SK-MEL-5 (cell line): ENCODE measurements at places on chromosomes 11 and 22. TPM values are rescaled to one million over a fixed set of nuclear protein-coding genes. Genes with fewer than 3 reads are reported as not detected.

SLCO2B1 gene
- 0.13 TPM in 1 of 2 replicates, not detected in the other for total RNA-seq

OR2AG1 gene
- not detected in 2 replicates for total RNA-seq

IFITM1 gene
- 0.32 and 0.79 TPM in 2 replicates for total RNA-seq

OR51B2 gene
- 0.53 and 0.83 TPM in 2 replicates for total RNA-seq

DEUP1 gene
- total RNA-seq: not detected in 2 replicates

KDM4D gene
- total RNA-seq: 0.88 and 1.7 TPM in 2 replicates

MUC15 gene
- total RNA-seq: 0.32 and 0.45 TPM in 2 replicates

FAM180B gene
- 0.63 and 0.85 TPM in 2 replicates for total RNA-seq

- no peak for DNase-seq
Observed at GRCh38 chr11:295351-296170, 3.8 kb downstream of the IFITM5 start.

DNA sequence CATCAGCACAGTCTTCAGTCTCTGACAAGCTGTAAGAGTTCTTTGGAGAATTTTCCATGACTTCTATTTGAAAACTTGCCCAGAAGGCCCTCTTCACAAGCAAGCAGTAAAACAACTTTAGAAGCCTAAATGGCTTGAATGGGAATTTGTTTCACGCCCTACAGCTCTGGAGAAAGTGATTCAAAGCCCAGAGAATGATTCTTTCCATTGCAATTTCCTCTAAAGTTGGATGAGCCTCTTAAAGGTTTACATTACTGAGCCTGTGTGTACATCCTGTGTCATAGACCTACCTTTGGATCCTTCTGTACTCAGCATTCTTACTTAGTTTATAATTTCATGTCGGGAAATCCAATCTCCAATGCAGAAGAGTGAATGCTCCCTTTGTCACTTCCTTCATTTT, 6.8 kb upstream of the OR8B3 start:
- no peak for DNase-seq

DNA sequence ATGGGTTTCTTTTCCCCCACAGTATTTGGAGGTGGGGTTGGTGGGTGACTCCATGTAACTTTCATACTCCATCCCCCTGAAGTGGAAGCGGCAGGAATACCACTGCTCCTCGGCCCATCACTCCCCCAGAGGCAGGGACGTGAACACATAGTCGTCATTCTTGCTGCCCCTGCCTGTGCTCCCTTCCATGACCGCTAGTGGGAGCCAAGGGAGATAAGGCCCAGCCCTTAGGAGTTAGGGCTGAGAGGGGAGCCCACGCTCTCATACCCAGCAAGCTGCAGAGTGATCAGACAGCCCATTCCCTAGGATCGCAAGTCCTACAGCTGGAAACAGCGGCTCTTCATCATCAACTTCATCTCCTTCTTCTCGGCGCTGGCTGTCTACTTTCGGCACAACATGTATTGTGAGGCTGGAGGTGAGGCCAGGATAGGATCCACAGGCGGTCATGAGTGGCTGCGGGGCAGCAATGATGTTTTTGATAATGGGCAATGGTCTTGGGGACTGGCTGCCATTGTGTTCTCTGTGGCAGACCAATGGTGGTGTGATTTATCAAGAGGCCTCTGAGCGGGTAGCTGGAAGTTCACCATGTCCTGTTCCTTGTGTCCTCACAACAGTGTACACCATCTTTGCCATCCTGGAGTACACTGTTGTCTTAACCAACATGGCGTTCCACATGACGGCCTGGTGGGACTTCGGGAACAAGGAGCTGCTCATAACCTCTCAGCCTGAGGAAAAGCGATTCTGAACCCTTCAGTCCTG, 15.9 kb downstream of the RHOG start:
- DNase-seq: peak; percentile 88

GRCh38 chr11:1277936-1278512, 31.4 kb downstream of the TOLLIP start:
- DNase-seq: no peak

DNA sequence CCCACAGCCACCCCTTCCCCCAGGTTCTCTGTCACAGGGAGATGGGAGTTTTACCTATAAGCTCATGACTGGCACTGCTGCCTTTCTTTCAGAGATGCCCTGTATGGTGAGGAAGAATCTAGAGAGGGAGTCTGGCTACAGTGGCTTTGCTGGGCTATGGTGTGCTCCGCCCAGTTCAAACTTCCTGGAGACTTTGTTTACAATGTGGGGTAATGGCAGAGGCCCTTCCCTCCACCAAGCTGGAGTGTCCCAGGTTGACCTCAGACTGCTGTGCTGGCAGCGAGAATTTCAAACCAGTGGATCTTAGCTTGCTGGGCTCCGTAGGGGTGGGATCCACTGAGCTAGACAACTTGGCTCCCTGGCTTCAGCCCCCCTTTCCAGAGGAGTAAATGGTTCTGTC, 143.5 kb downstream of the MSANTD4 start:
- no peak for DNase-seq

DNA sequence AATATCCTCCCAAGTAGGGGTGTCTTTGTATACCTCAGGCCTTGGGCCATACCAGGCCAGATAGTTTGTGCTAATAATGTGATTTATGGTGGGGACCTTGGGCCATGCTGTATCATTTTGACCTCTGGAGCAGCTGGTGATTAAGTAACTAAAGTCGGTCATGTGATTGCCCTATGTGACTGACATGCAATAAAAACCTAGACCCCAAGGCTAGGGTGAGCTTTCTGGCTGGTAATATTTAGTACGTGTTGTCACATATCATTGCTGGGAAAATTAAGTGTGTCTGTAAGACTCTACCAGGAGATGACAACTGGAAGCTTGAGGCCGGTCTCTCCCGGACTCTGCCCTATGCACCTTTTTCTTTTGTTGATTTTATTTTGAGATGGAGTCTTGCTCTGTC, 12.6 kb upstream of the TFIP11 start:
- no peak for DNase-seq

DNA sequence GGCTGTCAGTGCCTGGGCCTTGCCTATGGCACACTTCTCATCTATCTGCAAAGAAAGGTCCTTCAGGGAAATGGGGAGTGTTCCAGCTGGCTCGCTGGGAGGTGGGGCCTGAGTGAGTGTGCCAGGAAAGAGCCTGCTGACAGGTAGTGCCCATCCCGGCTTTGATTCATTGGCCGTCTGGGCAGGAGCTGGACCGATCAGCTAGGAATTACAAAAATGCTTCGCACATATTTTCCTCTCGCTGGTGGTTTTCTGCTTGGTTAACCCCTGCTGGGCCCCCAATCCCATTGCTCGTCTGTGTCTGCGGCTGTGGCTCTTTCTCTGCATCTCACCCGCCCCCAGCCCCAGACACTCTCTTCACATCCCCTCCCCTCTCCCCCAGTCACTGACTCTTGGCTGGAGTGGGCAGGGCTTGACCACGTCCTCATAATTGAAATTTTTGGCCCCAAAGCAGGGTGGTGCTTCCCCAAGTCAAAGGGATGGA, 10.8 kb downstream of the LIF start:
- no peak for DNase-seq

- DNase-seq: no peak
Observed at GRCh38 chr22:32487461-32487860, 12.8 kb downstream of the FBXO7 start.

DNA sequence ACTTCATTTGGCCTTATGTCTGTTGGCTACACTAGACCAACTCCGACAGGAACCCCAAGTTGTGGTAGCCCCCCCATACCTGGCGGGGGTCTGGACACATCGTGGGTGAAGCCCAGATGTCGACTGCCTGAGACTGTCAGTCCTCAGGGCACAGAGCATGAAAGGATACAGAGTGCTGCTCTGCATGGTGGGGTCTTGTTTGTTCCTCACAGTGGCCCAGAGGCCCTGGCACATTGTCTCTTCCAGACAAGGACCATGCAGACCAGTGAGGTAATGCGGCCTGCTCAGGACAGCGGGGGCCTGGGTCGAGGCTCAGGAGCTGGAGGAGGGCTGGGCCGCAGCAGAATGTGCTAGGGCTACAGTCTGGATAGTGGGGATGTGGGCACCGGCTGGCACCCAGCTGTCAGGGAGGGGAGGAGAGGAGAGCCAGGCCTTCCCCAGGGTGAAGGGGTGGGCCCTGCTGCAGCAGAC, 14.6 kb downstream of the CAPN5 start:
- no peak for DNase-seq

- no peak for DNase-seq
Observed at GRCh38 chr11:117284053-117284452, 7.1 kb upstream of the BACE1-AS start.

DNA sequence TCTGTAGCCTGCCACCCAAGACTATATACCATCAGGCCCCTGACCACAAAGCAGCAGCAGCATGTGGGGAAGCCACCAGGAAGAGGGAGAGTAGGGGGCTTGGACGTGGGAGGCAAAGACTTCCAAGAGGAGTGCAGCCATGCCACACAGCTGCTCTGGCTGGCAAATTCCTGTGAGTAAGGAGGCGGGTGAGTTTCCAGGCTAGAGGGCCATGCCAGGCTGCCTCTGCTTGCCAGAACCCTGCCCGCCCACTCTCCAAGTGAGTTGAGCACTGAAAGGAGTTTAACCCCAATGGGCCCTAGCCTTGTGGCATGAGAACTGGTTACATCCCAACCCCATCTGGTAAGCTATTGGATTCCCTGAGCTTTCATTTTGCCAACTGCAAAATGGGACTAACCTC, 4.7 kb upstream of the DGAT2 start:
- DNase-seq: no peak

GRCh38 chr11:8090756-8091155, 9.7 kb downstream of the TUB start:
- peak; percentile 60 for DNase-seq

DNA sequence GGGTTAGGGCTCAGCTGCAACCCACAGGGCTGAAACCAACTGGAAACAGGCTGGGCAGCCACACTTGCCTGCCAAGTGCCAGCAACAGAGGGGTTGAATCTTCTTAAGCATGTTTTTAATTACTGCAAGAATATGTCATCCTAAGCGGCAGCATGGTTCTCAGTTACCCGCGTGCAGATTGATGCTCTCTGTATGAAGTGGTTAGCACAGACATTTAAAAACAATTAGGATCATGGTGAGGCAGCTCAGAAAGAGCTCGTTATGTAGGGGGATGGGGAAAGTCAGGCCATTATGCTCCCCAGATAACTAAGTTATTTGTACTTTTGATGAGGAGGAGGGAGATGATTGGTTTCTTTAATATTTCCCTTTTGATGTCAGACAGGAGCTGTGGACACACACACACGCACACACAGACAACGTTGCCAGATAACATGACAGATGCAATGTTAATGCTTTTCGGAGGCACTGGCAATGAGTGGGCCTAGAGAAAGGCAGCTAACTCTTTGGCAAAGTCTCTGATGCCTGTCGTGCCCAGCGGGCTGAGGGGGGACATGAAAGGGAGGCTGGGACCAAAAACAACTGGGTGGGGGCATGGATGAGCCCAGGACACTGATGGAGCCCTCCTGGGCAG, 389.7 kb downstream of the NXPE2 start:
- no peak for DNase-seq

DNA sequence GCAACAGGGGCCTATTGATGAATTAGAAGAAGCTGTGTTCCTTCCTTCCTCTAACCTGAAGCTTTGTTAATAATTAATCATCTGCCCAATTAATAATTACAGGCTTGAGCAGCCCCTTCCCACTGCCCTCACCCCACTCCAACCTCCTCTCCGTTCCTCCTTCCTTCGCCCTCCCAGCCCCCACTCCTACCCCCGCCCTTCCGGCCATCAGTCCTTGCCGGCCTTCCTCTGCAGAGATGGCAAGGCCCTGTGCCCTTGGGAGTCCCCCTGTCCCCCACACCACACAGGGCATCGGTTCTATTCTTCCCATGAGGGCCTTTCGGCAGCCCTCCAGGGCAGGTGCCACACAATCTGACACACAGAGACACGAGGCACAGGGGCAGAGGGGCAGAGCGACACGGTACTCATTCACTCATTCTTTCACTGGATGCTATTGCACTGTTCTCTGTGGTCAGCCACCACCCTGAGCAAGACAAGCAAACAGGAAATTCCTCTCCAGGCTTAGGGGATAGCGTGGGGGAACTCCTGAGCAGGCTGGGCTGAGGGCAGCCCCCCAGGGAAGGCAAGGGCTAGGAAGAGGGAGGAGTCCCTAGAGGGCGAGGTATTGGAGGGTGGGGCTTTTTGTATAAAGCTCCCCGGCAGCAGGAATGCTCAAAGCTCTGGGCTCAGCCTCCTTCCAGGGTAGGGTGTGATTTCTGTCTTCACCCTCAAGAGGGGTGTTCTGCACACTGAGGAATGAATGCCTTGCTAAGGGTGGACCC, 14.7 kb downstream of the MGAT3 start:
- DNase-seq: no peak

DNA sequence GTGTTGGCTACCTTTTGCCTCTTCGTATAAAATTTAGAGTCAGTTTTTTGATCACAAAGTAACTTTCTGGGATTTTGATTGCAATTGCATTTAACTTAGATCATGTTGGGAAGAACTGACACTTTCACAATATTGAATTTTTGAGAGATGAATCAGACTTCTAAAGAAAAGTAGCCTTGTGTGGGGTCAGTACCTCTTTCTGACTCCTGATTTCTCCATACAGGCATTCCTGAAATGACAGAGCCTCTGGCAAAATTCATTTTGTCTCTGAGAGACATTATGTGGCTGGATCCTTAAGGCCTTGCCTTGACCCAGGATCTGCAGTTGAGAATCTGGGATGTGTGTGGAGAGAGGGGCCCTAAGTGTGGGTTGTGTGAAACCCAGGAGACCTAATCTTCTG, 37.8 kb downstream of the PPFIBP2 start:
- DNase-seq: peak; percentile 69

DNA sequence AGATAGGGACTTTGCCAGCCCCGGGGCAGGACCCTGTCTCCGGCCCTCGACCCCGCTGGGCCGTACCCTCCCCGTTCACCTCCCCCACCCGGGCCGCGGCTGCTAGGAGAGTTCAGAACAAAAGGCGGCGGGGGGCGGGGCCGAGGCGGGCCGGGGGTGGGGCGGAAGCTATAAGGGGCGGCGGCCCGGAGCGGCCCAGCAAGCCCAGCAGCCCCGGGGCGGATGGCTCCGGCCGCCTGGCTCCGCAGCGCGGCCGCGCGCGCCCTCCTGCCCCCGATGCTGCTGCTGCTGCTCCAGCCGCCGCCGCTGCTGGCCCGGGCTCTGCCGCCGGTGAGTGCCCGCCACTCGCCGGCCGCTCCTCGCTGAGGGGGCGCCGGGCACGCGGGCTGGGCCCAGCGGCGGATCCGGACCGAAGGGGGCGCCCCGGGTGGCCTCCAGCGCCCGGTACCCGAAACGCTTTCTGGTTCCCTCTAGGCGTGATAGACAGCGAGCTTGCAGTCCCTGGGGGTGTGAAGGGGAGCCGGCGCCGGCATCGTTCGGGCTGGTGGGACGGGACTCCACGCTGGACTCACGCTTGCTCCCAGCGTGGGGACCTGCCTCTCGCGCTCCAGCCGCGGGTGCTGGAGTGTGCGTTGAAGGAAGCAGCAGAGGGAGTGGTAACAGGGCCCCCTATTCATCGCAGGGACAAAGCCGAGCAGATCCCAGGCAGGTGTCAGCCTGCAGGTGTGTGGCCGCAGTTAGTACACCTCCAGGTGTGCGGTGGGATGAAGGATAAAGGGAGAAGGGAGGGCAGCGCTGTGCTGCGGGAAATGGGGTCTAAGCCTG, at the start of gene MMP11:
MMP11 (plus strand) TSS at position 201 of the 825 bp plus-strand sequence; CDS start at position 223, 22 bp downstream.
- DNase-seq: no peak

GRCh38 chr11:126083829-126084607, 21.4 kb upstream of the CDON start:
- DNase-seq: no peak

GRCh38 chr11:293271-293851, 4.4 kb downstream of the PGGHG start:
- no peak for DNase-seq

GRCh38 chr22:43479301-43479950, 67.6 kb downstream of the MPPED1 start:
- no peak for DNase-seq
